ENCODE measurements at places on chromosomes 2 and 18.

DNA sequence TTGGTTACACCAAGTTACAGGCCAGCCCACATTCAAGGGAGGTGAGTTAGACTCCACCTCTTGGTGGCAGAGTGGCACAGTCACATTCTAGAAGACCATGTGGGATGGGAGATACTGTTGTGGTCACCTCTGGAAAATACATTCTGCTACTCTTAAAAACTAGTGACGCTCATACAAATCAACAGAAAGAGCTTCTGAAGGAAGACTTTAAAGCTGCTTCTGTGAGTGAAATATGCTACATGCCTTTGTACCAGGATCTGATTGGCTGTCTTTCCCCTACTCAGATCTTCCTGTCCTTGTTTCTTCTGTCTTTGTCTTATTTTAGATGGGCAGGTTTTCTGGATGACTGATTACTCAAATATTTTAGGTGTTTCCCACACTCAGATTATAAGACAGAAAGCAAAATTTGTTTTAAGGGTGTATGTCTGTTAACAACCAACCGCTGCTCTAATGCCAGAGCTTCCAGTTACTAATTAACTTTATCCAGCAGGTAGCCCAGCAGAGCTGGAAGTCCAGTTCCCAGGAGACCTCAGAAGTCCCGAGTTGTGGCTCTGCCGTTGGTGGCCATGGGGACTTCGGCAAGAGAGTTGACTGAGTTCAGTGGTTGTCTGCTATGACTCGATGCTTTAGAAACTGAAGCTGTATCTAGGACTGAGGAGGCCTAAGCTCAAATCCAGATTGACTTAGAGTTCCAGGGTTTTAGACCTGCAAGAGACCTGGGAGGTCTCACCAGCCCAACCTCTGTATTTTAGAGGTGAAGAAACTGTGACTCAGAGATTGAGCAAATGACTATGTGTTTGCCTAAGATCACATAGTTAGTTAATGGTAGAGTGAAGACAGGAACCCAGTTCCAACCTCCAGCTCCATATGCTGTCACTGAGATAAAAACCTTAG lies 7.4 kb downstream of the IL1R2 start:
- no peak for DNase-seq

DNA sequence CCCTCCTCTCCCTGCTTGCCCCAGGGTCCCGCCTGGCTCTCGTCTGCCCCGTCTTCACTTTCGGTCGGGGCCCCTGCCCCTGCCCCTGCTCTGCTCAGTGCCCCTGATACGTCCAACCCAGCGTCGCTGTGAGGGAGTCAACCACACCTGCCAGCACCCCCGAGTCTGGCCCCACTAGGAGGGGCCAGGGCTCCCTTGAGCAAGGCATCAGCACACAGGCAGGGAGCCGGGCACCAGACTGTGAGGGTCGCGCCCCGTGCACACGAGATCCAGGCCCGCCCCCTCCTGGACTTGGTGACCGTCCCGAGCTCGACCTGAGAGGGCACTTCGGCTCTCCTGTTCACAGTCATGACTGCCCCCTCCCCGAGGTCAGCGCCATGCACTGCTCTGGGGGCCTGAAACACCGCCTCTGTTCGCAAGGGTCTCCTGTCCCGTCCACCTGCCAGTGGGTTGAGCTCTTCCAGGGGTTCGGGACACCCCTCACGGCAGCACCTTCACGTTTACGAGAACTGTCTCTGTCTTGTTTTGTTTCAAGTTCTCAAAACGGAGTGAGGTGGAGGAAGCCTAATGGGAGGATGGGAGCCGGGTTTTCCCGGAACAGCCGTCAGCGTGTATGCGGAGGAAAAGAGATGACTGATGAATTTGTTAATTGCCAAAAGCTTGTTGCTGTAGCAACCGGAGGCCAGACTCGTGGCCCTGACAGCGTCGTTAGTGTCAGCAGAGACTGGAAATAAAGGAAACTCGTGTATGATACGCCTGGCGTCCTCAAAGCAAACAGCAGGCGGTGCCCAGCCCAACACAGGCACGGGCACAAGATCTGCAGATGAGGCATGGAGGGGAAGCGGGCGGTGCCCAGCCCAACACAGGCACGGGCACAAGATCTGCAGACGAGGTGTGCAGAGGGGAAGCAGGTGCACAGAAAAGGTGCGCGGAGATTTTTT lies 48.2 kb upstream of the KCNG2 start:
- no peak for DNase-seq

DNA sequence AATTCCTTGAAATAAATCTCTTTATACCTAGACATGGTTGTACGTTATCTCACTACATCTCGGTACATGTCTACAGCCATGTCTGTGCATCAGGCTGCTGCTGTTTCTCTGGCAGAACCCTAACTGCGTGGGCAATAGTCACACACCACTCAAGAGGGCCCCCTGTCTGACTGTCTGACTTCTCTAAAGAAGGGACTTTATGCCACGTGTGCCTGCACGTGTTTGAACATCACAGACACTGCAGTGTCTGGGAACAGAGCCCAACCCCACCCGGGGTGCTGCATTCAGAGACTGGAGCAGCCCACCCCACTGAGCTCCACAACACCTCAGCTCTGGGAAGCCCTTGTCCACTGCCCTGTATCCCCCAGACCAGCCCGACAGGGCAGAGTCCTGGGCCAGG lies 55.0 kb downstream of the KIF1A start:
- DNase-seq = no peak

DNA sequence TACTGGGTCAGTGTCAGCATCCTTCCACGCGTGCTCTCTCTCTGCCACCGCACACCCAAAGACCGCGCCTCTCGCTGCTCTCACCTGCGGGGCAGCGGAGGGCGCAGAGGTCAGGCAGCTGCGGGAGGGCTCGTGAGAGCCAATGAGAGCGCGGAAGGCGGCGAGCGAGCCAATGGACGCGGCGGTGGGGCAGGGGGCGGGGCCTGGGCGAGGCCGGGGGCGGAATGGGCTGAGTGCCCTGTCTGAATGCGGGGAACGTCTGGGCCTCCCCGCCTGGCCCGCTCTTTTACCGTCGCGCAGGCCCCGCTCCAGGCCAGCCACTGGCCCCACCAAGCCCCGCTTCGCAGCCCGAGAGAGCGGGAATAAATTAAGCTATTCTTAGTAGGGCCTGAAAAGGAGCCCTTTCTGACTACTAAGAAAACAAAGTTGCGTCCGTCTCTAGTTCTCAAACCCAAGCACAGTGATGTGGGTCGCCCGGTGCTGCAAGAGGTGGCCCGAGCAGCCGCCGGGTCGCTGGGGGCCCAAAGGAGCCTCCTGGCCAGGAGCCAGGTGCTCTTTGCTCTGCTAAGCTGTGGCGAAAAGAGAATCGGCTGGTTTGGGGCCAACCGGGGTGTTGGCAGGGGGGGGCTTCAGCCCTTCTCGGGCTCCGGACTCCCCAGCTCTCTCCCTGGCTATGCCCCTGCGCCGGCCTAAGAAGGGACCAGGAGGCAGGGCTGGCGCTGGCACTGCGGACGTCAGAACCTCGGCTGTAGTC lies 81.1 kb upstream of the GLI2 start:
- no peak for DNase-seq

- DNase-seq = no peak
Measured at GRCh38 chr18:12598181-12598930, 59.6 kb downstream of the SPIRE1 start.

- DNase-seq = no peak
Measured at GRCh38 chr18:24761765-24762164, 301.3 kb downstream of the HRH4 start.

DNA sequence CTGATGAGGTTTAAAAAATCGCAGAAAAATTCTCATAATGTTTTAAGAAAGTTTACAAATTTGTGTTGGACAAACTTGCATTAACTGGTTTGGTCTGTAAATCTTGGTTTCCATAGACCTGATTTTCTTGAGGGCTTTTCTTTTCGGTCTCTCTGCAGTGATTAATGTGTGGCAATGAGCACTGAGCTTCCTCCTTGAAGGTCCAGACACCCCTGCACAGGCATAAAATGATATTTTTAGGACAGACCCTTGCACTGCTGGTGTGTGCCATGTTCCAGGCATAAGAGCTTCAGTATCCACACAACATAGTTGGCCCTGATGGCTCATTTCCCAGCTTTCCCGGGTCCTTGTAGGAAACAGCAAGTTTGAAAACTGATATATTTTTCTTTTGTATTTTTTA lies 33.7 kb downstream of the MRPL33 start:
- no peak for DNase-seq

GRCh38 chr2:156797832-156798231 lies 361.7 kb downstream of the GPD2 start:
- DNase-seq = no peak

- no peak for DNase-seq
Measured at GRCh38 chr18:58263055-58263957, 219.3 kb downstream of the NEDD4L start.

DNA sequence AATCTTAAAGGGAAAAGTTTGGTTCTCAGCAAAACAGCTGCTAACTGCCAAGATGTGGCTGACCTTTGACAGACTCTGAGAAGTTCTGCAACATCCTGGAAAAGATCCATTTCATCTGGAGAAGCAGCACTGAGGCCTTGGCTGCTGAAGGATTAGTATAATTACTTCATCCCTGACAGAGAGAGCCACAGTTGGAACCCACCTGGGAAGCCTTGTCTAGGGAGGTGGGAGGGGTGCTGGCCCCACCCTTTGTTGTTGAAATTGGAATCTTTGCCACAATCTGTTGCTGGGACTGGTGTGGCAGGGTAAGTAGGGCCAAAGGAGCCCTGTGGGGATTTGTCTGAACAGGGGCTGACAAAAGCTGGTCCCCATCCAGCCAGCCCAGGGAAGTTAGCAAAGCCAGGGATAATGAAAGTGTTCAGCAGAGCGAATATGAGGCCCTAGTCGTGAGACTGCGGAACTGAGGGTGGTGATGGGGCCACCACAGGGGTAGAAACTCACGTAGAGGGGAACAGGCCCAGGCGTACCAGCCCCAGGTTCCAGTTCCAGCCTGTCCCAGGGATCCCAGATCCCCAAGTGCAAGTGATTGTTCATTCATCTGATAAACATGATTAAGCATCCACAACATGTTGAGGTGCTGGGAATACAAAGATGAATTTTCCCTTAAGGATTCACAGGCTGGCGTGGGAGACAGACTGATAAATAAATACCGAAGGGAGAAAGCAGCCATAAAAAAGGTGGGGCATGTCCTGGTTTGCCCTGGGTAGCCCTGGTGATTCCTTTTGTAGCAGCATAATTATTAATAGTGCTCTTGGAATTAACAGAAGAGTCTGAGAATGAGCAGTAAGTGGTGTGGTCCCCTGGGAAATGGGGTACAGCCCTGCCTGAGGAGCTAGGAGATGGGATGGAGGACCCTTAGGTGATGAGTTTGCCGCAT lies 60.0 kb downstream of the MYO1B start:
- DNase-seq = no peak

GRCh38 chr2:229835596-229836283 lies 86.1 kb downstream of the TRIP12 start:
- DNase-seq = no peak

DNA sequence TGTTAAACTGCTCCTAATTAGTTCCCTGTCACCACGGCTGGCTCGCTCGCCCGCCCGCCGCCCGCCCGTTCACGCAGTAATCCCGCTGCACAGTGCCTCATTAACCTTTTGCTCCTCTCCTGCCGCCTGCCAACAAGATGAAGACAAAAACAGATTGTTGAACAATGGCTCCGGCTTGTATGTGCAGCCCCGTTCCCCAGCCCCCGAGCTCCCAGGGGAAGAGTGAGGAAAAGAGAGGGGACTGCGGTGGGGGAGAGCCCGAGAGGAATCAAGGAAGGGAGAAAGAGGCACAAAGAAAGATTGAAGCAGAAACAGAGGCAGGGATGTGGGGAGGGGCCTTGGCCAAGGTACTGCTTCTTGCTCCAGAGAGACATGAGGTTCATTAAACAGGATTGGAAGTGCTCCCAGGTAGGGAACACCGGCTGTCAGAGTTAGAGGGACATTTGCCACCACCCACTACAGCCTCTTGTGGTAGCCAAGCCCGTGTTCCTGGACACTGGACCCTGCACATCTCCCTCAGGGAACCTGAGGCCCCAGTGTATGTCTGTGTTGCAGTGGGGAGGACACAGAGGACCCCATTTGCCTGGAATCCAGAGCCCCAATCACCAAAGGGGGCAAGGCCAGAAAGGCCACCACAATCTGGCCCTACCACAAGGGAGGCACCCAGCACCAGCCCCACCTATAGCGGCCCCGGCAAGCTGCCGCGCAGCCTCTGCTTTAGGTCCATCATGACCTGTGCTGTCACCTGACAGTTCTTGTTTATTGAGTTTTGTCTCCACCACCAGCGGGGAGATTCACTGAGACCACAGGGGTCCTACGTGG lies 38.1 kb downstream of the EMX1 start:
- DNase-seq = no peak

- no peak for DNase-seq
Measured at GRCh38 chr2:241062389-241063092, 39.5 kb downstream of the MTERF4 start.

DNA sequence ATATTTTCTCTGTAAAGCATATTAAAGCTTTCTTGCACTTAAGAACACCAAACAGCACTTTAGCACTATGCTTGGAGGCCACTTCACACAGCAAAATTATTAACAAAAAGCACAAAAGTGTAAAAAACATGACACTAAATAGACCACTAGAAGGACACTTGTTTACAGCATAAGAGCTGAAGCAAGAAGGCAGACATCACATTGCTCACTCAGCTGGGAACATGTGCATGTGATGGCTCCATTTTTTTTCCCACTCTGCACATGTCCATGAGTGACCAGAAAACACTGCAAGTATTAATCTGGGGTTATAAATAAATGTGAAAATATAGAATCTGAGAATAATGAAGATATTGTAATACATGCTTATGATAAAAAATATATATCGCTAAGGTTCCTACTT lies 103.1 kb upstream of the MAPRE2 start:
- DNase-seq = no peak

GRCh38 chr2:30807249-30807648 lies at the start of gene CAPN13:
TSS of gene CAPN13 (minus strand) at chr2:30807446. CDS start at chr2:30787325, 20,121 bp downstream.
- DNase-seq = no peak

DNA sequence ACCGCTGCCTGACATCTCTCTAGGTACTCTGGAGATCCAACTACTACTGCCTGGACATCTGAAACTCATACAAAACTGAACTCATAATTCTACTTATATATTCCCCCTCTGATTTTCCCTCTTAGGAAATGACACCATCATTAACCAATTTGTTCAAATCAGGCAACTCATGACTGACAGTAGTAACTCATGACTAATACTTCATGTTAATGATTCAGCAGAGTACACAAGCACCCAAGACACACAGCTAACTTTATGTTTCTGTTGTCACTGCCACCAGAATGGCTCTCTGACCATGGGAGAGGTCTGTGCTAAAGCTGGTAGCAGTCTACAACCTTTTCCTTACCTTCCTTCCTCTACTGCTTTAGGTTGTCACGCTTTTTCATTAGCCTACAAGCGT lies 91.1 kb downstream of the ITSN2 start:
- DNase-seq = no peak

GRCh38 chr2:32918774-32919173 lies 28.0 kb upstream of the LTBP1 start:
- DNase-seq = no peak

- DNase-seq = no peak
Measured at GRCh38 chr2:188693111-188693510, 281.1 kb upstream of the COL3A1 start.

GRCh38 chr2:109129356-109129920 lies 433 bp downstream of the SH3RF3 start:
- DNase-seq = peak; percentile 37
